ENCODE measurements at places on chromosomes 1 and 21.

DNA sequence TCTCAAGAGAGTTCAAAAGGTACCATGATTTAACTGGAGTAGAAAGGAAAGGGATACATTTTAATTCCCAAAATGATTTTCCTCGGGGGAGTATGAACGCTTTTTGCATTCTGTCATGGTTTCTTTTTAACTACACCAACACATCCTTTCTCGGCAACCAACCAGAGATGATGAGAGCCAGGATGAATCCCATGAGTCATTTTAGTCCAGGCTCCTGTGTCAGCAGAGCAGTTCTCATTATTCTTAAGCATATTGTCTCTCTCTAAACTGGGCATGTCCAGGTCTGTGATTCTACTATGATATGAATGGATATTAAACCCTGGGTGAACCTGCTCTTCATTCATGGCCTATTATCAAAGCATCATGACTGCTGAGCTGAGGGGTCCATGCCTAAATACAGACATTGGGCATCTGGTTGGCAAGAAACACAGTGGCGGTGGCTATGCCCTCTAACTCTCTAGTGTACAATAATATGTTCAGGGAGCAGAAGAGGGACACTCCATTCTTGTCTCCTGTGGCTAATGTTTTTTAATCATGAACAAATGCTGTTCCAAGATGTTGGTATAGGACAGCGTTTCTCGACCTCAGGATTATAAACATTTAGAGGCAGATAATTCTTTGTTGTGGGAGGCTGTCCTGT is 124.3 kb upstream of the ESRRG start:
- peak; percentile 99 for ATAC-seq

- ATAC-seq = no peak
Measured at GRCh38 chr1:6180707-6181311, 688 bp upstream of the CHD5 start.

DNA sequence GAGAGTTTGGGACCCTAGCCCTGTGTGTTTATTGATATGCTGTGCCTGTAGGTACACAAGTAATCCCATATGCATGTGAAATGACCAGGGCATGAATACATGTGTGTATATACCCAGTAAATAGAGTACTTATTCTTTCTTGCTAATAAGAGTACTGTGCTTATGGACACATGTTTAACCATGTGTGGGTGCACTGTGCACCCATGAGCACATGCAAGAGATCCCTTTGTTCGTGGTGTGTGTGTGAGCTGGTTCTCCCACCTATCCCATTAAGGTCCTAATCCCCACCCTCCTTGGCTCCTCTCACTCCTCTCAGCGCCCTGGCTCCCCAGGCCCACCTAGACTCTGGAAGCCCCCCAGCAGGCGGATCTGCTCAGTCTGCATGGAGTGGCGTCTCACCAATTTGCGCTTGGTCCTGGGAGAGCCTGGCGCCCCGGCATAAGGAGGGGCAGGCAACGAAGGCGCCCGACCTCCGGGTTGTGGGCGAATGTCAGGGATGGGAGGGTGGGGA is 2.2 kb upstream of the LIX1L start:
- no peak for ATAC-seq

- no peak for ATAC-seq
Measured at GRCh38 chr1:55927702-55928290, 651.6 kb downstream of the PLPP3 start.

DNA sequence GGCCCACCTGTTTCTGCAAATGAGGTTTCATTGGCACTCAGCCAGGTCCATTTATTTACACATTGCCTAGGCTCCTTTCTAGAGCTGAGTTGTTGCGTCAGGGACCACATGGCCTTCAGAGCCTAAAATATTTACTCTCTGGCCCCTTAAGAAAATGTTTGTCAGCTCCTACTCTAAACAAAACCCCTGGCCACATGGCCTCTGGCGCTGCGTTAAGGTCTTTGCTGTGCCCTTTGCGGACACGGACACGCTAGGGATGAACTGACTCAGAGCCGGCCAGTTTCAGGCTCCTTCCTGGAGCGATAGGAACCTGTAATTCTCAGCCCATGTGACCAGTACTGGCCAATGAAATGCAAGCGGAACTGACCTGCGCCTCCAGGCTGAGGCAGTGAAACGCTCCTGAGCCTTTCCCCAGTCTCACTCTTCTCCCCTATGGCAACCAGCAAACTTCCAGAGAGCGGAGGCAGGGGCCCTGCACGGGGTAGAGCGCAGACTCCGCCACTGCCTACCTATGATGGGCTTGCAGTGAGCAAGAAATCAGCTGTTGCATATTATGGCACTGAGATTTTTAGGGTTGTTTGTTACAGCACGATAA is 160.3 kb downstream of the ETS2 start:
- ATAC-seq = no peak

GRCh38 chr1:88401313-88401712 is 282.8 kb upstream of the PKN2 start:
- no peak for ATAC-seq

GRCh38 chr1:101728029-101728428 is 268.7 kb downstream of the OLFM3 start:
- no peak for ATAC-seq

DNA sequence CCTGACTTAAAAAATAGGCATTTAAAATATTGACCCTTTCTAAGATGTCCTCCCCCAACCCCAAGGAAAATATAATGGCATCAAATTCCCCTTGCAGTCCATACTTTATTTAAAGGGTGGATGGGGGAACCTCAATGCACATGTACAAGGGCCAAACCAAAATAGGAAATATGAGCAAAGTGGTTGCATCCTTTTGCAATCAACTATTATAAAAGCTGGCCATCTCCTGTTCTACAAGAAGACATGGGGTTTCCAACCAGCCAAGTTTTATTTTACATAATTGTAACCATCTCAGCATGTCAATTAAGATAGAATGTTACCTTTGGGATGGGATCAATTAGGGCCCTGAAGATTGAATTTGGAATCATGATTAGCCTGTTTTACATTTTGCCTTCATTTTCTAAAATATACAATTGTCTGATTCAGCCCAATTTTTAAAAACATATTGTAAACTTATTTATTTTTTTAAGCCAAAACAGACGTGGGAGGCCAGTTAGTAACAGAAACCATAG is 146.7 kb upstream of the NFIA start:
- ATAC-seq = no peak

DNA sequence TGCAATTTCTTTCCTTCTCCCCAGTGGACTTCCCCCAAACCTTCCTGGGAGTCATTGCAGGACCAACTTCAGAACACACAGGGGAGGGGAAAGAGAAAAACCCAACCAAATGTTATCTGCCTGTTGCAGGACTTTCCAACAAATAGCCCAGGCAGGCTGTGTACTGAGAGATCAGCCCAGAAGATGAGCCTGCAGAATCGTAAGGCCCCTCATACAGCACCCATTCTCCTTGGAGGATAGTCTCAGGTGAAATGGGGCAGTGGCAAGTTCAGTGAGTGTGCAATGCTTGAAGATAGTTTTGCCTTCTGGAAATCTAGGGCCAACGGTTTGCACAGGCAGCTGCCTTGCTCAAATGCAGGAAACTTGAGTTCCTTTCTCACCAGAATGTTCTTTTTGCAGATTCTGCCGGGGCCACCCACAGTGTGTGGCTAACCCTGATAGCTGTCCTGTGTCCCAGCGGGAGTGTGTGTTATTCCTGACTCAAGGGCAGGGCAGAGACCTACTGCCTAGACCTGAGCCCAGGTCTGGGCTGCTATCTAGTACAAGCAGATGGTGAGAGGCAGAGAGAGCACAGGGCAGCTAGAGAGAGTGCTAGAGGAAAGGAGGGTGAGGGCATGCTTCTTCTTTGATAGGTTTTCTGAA is 48.8 kb downstream of the GADD45A start:
- ATAC-seq = no peak

- ATAC-seq = no peak
Measured at GRCh38 chr1:63198871-63199394, 123.4 kb upstream of the FOXD3 start.

DNA sequence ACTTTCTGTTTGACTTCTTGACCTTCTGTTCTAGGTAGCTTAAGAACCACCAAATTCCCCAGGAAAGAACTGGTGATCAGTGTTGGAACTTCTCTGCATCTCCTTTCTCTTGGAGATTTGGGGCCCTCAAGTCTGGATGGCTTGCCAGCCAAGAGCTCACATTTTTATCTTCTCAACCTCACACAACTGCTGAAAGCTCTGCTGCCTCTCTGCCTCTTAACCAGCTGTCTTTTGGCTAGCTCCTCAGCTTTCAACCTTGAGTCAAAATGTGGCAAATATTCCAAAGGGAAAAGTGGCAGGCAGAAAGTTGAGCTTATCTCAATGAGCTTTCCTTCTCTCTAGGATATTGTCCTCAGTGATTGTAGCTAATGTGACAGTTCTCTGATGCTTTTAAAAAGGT is 89.2 kb upstream of the CCDC190 start:
- ATAC-seq = no peak

GRCh38 chr1:34710812-34711211 is 44.0 kb upstream of the GJB5 start:
- ATAC-seq = no peak

DNA sequence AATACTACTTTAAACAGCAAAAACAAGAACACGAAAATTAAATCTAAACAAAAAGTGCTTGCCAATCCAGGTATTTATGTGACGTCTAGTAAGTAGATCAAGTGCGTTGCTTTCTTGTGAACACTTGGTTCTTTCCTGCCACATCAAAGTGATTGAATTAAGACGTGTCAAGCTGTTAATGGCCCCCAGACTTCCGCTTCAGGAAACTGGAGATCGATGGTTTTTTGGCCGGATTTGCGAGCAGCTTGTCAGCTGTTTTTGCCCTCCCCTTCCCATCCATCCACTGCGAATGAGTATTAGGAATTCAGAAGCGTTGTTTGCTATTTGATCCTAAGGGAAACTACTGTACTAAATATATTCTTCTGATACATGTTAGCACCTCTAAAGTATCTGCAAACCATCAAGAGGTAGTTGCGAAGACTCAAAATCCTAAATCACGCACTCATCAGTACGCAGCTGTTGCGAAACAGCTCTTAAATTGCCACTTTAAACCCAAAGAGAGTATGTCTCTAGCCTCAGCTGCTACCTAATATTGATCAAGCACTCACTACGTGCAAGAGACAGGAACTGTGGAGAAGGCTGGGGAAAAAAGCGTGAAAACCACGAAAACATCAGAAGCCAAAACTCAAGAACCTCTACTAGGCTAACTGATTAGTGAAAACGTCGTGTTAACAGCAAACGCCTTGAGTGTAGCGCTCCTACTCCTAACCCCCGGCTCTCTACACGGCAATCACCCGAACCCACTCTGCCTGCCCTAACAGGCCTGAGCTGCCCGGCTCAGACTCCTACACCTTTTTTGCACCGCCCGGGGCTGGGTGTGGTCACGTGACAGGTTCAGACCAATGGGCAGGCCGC is 473 bp upstream of the BRDT start:
- no peak for ATAC-seq

DNA sequence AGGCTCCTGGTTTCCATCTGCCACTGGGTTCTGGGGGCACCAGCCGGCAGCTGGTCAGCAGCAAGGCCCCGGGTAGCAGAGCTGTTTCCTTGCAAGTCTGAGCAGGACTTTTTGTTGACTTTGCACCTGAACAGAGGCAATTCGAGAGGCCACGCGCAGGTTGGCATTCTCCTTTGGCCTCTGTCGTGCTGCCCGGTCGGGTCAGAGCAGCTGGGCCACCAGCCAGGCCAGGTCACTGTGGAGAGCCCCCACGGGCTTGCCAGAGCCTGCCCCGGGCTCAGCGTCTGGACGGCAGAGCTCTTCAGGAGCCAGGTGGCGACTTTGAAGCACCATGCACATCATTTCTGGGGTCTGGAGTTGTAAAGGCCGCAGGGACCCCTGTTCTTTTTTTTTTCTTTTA is 28.4 kb upstream of the TMEM52 start:
- ATAC-seq = no peak

DNA sequence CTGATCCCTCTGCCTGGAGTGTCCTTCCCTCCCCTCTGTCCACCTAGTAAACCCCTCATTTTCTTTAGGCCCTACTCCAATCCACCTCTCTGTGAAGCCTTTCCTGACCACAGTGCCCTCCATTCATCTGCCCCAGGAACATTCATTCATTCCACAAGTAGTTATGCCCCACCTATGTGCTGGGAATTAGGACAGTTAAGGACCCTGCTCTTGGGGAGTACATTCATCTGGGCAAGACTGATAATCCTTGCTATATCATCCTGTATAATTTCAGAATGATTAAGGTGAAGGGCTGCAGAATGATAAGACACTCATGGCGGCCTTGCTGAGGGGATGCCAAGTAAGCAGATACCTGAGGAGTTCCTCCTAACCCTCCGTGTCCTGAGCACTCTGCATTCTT is 10.3 kb upstream of the FAM20B start:
- ATAC-seq = no peak

GRCh38 chr21:25979845-25980616 is 190.5 kb downstream of the APP start:
- peak; percentile 19 for ATAC-seq
